ENCODE measurements at places on chromosomes 6 and 20.
A peak's percentile ranks its signal among the peaks of the same experiment; 100 is the strongest.

DNA sequence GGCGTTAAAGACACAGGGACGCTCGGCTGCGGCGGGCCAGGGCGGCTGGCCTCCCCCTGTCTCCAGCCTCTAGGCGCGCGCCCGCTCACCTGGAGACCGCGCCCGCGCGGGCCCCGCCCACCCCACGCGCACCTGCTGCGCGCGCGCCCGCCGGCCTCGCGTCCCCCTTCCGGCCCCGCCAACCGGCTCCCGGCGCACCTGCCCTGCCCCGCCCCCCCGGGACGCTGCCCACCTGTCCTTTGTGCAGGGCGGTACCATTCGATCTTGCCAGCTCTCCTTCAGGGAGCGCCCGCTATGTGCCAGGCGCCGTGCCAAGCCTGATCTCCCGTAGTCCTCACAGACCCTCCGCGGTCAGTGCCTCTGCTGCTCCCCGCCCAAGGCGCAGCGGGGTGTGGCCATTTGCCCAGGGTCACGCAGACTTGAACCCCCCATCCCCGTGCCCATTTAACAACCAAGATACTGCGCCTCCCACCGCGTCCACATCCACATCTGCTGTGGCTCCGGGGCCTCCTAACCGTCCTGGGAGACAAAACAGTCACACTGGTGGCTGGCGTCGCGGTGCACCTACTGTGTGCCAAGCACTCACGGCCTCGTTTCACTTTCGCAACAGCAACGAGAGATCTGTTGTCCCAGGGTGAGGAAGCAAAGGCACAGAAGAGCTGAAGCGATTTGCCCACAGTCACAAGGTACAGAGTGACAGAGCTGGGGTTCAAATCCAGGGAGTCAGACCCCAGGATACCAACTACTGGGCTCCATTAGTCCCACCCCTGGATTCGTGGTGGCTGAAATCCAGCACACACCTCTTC lies 48.1 kb downstream of the NOL4L start:
- DNase-seq = peak; percentile 59

GRCh38 chr6:167049275-167049674 lies 50.1 kb downstream of the CEP43 start:
- no peak for DNase-seq

- no peak for DNase-seq
These were observed 42.4 kb upstream of the SLC4A11 start for GRCh38 chr20:3281437-3281836.

- DNase-seq = no peak
These were observed 36.3 kb upstream of the ID1 start for GRCh38 chr20:31568773-31569162.

- DNase-seq = no peak
These were observed 180.4 kb downstream of the ADGRG6 start for GRCh38 chr6:142482249-142482648.

GRCh38 chr6:152094992-152095592 lies 287.6 kb downstream of the ESR1 start:
- DNase-seq = peak; percentile 95

DNA sequence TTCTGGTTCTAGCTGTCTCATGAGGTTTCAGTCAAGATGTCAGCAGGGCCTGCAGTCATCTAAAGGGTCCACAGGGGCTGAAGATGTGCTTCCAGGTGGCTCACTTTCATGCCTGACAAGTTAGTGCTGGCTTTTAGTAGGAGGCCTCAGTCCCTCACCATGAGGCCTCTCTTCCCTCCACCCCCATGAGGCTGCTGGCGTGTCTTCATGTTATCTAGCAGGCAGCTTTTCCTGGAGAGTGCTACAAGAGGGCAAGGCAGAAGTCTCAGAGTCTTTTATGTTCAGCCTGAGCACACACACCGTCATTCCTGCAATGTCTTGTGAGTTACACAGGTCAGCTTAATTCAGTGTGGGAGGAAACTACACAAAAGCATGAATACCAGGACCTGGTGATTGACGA lies 769.9 kb downstream of the HDGFL1 start:
- DNase-seq = no peak

DNA sequence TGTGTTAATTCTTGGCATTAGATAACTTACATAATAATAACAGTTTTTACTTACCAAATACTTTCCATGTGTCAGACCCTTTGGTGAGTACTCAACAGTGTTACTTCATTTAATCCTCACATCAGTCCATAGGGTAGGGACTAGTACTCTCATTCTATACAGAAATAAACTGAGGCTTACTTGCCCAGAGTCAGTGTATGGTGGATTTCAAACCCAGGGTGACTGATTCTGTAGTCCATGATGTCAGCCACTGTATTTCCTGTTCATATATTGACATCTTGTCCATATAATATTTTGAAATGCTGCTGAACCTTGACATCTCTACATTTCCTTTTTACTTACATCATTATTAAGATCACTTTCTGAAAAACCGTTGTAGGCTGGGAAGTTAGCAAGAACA lies 2.5 kb upstream of the PNLDC1 start:
- no peak for DNase-seq

GRCh38 chr20:57192311-57192710 lies 74.1 kb downstream of the BMP7 start:
- no peak for DNase-seq

GRCh38 chr6:83558975-83559374 lies 46.6 kb downstream of the PRSS35 start:
- DNase-seq = no peak

DNA sequence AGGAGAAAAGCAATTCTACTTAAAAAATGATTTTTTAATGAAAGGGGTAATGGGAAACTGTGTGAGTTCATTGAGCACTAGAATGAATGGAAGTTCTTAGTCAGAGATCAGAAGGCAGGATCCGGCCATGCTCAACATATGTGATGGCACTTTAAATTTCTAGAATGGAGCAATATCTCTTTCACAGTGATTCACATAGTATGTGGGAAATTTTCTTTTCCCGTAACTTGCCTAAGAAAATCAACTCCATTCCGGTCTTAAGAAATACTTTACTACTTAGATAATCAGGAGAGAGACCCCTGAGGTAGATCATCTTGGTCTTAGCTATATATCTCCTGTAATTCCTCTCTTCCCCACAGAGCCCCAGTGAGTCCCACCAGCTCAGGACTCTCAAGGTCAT lies 131.8 kb downstream of the SCML4 start:
- DNase-seq = no peak

- peak; percentile 70 for DNase-seq
These were observed 7.4 kb downstream of the TNFAIP3 start for GRCh38 chr6:137874204-137875057.

DNA sequence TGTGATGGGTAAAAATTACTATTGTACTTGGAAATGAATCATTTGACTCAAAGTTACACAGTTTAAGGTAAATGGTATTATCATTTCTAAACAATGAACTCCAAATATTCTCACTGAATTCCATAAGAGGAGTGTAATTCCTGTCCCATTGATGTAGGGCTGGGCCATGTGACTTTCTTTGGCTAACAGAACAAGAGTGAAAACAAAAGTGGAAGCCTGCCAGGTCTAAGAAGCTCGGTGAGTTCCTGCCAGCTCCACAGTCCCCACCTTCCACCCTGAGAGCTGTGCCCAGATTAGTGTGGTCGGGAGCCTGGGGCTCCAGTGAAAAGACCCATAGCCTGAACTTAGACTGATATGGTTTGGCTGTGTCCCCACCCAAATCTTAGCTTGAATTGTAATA lies 24.6 kb downstream of the TBXT start:
- no peak for DNase-seq

GRCh38 chr6:81668615-81669047 lies 83.8 kb downstream of the TENT5A start:
- no peak for DNase-seq

GRCh38 chr6:33668914-33669313 lies 42.6 kb downstream of the UQCC2 start:
- peak; percentile 90 for DNase-seq

DNA sequence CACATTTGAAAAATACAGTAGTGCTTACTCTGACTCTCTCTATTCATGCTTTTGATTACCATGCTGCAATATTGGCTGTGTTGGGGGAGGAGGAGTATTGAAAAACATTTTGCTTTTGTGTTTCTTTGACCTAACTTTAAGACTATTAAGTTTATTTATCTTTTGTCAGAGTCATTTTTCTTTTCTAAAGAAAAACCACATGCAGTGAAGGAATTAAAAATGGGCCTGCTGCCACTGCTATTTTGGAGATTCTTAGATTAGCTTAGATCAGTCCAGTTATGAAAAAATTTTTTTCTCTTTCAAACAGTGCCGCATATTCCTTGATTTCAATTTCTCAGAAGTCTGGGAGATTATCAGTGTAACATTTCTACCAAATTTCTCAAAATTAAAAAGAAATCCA lies 36.1 kb downstream of the BCKDHB start:
- DNase-seq = no peak

DNA sequence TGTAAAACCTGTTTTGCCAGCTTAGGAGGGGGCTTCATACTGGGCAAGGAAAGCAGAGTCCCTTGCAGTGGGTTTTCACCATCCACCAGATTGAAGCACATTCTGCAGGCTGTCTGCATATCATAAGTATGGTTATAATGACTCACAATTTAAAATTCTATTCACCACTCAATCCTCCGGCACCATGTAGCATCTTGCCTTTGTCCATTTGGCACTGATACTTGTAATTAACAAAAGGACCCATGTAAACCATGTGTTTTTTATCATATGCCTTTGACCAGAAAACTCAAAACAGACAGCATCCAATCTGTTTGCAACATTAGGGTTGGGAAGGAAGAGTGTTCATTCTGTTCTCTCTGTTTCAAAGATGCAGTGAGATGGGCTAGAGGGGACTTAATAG lies 3.0 kb downstream of the CD83 start:
- no peak for DNase-seq

DNA sequence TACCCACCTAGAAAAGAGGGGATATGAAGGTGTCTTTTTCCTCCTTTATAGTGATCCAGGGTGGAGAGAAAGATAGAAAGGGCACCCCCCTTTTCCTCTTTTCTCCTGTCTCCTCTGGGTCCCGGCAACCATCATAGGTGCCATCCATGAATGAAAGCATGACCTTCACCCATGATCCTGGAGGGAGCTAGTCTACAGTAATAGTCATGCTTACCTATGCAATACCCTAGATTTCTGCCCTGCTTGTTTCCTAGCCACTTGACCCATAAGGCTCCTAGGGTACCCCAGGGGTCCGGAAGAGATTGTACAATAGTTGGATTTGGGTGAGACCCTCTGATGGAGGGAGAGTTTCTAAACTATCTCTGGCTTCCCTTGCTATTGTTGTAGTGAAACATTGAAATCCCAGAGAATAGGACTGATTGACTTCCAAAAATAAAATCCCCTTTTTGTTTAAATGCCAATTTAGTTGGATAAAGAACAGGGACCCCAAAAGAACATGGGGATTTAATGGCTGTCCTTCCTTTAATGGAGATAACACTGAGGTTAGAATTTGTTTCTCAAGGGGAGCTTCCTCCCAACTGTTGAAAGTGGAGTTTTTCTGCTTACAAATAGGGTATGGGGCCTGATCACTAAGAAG lies 366.8 kb upstream of the KHDRBS2 start:
- no peak for DNase-seq

- no peak for DNase-seq
These were observed 841.3 kb downstream of the PHF3 start for GRCh38 chr6:64476935-64477334.

DNA sequence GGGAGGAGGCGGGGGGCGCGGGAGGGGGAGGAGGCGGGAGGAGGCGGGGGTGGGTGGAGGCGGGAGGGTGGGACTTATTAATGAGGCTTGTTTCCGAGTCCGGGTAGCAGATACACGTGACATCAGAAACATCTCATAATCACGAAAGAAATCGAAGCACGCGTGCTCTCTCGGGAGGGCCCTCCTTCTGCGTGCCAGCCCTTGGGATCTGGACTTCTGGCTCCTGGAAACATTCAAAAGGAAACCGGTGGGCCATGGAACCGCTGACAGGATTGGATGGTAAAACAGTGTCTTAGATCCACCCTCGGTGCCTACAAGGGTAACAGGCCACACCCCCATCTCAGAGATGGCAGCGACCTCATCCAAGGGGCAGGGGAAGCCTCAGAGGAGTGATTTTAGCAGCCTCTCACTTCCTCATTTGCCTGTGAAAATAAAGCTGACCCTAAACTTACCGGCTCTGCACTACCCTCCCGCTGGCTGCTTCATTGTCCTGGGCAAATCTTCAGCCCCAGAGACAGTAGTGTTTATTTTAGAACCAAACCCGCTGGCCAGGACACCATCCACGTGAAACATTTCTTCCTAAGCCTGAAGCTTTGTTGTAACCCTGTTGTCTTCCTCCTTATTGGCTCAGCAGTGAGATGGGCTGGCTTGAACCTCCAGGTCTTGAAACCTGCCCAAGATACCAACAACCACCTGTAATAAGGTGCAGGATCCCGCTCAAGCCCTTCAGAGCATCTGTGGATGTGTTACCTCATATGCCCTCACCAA lies 97.5 kb downstream of the PSMG4 start:
- peak; percentile 45 for DNase-seq

- DNase-seq = no peak
These were observed 11.5 kb downstream of the PRDM1 start for GRCh38 chr6:106097411-106098231.

DNA sequence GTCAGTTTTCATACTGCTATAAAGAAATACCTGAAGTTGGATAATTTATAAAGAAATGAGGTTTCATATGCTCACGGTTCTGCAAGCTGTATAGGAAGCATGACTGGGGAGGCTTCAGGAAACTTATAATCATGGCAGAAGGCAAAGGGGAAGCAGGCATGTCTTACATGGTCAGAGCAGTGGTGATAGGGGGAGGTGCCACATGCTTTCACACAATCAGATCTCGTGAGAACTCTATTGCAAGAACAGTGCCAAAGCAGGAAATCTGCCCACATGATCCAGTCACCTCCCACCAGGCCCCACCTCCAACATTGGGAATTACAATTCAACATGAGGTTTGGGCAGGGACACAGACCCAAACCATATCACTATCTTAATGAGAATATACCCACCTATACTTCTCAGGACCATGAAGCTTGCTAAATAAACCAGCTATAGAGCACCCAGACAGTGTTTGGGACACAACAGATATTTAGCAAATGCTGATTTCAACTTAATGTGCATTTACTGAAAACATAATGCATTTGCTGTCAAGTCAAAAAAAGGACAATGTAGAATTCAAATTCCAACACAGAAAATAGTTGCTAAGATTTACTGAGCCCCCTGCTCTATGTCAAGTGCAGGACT lies 63.8 kb downstream of the TNFRSF21 start:
- no peak for DNase-seq

DNA sequence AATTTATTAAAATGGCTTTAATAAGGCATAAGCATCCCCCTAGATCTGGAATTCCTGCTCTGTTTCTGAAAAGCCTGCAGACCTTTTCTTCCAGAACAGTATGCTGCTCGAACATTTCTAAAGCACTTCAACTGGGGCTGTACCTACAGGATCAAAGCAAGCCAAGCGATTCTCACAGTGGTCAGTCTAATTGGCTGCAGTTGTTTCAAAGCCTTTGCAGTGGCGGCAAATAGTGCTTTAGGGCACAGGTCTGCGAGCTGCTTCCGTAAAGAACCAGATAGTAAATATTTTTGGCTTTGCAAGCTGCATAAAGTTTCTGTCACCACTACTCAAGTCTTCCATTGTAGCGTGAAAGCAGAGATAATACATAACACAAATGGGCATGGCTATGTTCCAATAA lies 88.9 kb upstream of the FBXL4 start:
- no peak for DNase-seq

- DNase-seq = no peak
These were observed 67.8 kb downstream of the KLHL32 start for GRCh38 chr6:96992343-96992730.

All from NCI-H226 (cell line).